Fibroblast of skin of scalp (primary cell): ENCODE measurements at places on chromosomes 5 and 9.

GRCh38 chr5:40484495-40484894 is 195.2 kb upstream of the PTGER4 start:
- no peak for DNase-seq

- peak; percentile 94 for DNase-seq
Observed at GRCh38 chr5:83844449-83845068, 123.9 kb upstream of the HAPLN1 start.

DNA sequence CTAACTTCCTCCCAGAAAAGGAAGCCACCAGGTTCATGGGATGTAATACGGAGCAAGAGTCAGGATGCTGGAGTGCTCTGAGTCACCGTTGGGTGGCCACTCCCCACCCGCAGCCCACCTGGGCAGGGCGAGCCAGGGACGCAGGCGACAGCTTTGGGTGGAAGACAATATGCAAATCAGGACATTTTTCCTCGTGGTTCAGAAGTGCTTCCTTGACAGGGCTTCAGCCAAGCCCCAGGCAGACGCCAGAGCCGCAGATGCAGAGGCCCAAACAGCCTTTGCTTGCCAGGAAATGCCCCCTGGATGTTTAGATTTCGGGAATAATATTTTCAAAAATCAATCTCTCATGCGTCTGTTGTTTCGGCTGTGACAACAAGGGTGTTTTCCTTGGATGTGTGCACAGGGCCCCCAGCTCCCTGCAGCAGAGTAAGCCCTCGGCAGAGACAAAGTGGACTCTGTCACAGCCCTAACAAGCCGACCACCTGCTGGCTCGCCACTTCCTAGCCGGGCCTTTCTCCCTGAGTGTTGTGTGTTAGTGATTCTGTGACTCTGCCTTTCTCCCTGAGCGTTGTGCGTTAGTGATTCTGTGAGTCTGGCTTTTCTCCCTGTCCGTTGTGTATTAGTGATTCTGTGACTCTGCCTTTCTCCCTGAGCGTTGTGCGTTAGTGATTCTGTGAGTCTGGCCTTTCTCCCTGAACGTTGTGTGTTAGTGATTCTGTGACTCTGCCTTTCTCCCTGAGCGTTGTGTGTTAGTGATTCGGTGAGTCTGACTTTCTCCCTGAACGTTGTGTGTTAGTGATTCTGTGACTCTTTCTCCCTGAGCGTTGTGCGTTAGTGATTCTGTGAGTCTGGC is 11.8 kb upstream of the SLC9A3 start:
- no peak for DNase-seq

DNA sequence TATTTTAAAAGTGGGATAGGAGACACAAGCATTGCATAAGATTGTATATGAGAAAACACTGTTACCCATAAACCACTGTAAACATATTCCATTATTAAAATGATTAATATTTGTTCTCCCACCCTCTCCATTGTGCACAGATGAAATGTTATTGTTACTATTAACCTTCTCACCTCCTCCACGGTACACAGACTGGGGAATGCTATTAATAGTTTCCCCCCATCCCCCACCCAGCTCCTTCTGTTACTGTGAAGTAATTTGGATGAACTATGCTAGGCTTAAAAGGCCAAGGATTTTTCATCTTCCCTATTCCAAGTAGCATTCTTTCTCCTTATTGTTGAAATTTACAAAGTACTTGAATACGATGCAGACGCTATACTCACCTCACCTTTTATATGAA is 91.4 kb downstream of the JAKMIP2 start:
- DNase-seq, result no peak

DNA sequence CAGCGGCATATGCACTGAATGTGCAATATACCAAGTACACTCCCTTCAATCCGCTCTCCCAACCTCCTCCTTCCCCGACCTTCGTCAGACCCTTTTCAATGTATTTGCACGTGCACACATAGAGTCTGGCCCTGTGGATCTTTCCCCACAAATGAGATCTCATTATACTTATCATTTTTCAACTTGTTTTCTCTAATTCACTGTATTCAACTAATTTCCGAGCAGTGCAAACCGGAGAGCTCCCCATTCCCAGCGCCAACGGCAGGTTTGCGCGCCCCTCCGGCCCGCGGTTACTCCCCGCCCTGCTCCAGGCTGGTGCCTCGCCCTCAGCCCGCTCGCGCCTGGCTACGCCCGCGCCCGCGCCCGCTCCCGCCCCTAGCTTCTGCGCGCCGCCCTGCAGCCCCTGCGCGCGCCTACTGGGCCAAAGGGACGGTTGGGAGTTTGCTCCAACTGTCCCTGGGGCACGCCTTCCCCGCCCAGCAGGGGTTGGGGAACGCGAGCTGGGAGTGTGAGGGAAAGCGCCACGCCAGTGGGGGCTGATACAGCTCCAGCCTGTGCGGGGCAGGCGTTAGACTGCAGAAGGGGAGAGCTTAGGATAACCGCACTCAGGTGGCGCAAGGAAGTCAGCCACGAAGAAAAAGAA is 3.3 kb upstream of the CDC20B start:
- peak; percentile 21 for DNase-seq

GRCh38 chr9:84303061-84303460 is 37.5 kb downstream of the SLC28A3 start:
- no peak for DNase-seq

DNA sequence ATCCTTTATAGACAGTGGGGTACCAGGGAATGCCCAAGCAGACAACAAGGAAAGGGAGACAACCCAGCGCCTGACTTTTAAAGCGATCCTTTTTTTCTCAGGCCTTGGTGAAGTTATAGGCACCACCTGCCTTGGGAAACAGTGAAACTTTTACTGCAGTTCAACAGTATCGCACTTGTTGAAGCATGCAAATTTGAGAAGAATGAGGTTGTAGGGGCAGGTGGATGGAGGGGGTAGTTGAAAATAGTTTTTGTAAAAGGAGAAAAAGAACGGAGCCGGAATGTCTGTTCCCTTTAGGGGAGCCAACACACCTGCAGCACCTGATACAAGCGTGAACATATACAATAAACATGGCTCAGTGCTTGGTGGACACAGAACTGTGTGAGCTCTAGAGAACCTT is 190.2 kb upstream of the NR3C1 start:
- DNase-seq, result no peak
